ENCODE measurements at places on chromosomes 1 and 21.

DNA sequence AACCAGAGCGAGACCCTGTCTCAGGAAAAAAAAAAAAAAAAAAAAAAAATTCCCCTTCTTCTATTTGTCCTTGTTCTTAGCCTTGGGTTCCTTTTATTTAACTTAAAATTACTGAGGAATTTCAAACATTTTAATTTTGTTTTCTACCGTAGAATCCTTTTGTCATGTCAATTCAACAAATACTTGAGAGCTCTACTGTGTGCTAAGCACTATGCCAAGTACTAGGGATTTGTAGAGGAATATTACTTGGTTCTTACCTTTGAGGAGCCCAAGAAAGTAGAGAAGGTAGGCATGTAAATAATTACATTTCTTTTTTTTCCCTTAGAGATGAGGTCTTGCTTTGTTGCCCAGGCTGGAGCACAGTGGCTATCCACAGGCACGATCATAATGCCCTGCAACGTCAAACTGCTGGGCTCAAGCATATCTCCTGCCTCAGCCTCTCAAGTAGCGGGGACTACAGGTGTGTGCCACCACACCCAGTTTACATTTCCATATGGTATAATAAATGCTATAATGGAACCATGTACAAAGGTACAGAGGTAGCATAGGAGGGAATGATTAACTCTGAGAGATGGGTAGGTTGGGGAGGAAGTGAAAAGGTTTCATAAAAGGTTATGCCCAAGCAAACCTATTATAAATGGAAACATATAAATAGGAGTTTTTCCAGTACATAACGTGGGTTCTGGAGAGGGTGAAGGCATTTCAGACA is 104.0 kb downstream of the ATG4C start:
- DNase-seq: no peak

DNA sequence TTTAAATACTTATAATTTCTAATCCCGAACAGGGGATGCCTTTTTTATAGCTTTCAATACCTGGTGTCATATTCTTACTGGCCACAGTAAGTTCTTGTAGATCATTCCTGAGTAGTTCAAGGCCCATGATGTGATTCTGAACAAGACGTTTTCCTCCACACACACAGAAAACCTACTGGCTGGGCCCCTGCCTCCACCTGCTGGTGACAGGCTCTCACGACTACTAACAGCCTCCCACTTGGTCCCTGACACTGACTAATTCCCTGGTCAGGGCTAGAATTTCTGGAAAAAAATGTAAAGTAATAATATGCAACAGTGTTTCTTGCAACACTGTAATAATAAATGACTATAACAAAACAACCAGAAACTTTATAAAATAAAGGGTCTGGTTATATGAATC is 50.4 kb upstream of the RIPK4 start:
- DNase-seq: peak; percentile 72

DNA sequence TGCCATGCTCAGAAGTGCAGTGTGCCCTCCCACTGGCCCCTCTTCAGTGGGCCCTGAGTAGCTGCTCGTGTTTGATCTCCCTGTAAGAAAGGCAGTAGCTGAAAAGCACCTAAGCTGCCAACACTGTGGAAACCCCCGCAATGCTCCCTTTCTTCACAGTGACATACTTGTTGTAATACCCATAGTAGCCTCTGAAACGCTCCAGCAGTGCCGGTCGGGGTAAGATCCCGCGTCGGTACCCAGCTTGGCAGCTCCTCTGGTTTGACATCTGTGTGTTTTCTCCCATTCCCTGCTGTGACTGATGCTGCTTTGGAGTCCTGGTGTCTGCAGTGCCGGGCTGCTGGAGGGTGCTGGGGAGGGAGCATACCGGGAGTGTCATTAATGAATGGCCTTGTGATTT is 3.6 kb downstream of the CHAF1B start:
- DNase-seq: peak; percentile 36

DNA sequence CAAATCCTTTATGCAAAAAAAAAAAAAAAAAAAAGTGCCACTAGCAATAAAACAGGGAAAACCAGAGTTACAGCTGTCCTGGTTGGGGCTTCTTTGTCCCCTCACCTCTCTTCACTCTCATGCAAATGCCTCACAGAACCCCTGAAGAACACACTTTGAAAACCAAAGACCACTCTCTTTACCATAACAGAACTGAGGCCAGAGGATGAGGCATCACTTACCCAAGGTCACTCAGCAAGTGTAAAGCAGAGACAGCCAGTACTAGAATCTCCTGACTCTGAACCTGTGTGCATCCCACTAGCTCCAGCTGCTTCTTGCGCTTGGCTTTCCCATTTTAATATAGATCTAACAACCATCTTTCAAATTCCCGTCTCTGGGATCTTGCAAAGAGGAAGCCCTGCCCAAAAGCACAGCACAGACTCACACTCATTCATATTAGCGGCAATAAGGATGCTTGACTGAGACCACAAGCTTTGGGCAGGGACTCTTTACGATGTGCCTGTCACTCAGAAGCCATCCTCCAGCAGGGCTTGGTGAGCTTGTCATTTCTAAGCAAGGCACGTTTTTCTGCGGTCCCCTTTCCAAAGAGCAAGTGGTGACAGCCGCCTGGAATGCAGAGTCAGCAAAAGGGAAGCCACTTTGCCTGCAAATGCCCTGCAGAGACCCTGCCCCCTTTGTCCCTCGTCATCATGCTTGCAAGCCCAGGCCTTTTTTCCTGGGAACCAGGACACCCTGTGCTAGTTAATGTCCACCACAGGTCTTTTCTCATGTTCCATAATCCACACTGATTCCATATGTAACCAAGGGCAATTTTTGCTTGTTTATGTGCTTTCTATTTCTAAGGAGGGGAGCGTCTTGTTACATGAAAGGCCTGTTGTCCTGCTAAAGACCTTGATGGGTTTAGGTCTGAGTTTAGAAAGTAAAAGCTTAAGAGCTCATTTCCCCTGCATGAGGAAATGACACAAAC is 76.5 kb upstream of the NFIA start:
- no peak for DNase-seq

DNA sequence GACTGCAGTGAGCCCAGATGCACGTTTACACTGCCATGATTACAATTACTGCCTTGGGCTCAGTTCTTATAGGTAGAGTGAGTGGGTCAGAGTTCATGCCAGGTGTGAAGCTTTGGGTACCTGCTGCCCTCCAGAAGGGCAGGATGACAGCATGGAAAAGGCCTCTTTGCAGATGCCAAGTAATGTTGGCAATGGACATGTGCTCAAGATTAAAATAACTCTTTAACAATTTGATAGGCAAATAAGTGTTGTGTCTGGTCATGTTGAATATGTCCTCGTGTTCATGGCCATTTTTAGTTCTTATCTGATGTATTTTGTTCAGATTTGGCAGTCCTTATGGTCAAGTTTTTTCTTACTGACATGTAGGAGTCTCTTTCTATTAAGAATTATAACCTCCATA is 34.8 kb downstream of the S100B start:
- no peak for DNase-seq

DNA sequence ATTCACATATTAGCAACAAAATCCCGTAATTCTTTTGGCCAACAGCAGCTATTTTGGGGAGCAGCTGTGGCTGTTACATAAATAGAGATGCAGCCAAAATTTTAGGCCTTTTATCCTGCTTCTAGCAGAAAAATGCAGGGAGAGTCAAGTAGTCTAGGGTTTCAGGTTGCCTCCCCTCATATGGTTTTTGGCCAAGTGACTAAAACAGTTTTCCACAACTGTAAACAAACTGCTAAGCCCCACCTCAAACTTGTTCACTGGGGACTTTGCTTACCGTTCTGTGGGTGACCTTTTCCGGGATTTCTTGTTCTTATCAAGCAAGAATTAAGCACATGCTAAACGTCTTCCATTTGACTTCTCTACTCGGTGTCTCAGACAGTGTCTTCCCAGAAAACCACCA is 133.4 kb downstream of the EDEM3 start:
- peak; percentile 89 for DNase-seq

DNA sequence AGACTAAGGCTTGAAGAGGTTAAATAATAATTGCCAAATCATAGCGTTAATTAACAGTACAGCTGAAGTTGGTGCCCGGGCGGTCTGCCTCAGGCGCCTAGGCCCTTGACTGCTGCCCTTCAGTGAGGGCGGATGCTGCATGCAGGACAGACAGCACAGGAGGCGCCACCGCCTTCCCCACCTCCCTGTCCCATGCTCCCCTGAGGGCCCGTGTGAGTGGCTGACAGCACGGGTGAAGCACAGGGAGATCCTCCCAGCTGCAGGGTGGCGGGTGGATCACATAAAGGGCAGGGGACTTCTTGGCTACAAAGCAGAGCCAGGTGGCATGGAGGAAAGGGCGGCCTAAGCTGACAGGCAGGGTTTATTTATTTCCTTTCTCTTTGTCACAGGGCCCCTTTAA is 49.1 kb downstream of the DDX20 start:
- DNase-seq: no peak

DNA sequence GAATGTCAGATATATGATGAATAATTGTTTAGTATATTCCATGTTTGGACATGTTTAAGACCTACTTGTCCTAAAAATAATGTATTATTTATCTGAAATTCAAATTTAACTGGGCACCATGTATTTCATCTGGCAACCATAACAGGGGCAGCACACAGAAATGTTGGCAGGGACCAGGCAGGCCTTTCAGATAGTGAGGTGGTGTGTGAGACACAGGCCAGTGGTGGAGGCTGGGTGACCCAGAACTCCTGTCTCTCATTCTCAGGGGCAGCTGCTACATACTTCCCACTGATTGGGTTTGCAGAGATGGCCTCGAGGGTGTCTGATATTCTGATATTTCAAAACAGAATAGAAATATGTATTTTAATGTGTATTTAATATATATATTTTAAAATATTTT is 1.3 kb upstream of the FASLG start:
- DNase-seq: no peak

GRCh38 chr1:85343213-85343611 is 66.8 kb upstream of the BCL10 start:
- DNase-seq: peak; percentile 81

DNA sequence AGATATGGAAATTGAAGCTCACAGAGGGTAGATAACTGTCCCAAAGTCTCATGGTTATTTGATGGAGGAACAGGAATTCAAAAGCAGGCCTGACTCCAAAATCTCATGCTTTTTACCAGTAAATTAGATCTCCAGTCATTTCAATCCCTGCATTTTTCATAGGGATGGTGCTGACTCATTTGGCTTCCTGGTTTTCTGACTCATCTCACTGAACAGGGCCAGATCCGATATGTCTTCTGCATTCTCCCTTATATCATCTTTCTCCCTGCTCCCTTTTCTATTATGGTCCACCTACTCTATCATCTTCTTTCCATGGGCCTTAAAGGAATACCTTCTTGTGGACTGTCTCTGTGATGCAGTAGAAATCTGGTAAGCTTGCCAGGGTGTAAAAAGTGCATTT is 187.2 kb downstream of the FGGY start:
- peak; percentile 79 for DNase-seq

GRCh38 chr1:169550294-169550693 is 36.0 kb downstream of the F5 start:
- peak; percentile 24 for DNase-seq

DNA sequence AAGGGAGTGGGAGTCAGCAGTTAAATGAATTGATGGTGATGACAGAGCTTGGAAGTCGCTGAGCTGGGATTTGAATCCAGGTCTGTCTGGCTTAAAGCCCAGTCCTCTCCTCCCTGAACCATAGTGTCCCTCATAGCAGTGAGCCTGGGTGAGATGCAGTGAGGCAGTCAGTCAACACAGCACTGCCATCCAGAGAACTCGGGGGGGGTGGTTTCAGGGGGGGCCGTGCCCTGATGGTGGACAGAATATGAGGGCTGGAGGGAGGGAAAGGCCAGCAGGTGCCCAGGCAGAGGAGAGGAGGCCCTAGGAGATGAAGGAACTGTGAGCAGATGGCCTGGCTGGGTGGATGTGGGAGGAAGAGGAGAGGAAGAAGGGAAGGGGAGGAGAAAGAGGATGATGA is 405.6 kb downstream of the PTPRU start:
- DNase-seq: no peak

DNA sequence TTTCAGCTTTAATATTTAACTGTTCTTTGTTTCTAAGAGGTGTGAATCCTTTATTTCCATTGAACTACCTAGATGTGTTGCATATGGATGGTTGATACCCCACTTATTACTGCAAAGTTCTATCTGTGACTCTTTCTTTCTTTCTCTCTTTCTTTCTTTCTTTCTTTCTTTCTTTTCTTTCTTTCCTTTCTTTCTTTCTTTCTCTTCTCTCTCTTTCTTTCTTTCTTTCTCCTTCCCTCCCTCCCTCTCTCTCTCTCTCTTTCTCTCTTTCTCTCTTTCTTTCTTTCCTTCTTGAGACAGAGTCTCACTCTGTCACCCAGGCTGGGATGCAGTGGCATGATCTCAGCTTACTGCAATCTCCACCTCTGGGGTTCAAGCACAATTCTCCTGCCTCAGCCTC is 34.1 kb downstream of the GABPB2 start:
- DNase-seq: no peak

GRCh38 chr1:2148691-2149090 is 45.9 kb downstream of the FAAP20 start:
- DNase-seq: no peak

DNA sequence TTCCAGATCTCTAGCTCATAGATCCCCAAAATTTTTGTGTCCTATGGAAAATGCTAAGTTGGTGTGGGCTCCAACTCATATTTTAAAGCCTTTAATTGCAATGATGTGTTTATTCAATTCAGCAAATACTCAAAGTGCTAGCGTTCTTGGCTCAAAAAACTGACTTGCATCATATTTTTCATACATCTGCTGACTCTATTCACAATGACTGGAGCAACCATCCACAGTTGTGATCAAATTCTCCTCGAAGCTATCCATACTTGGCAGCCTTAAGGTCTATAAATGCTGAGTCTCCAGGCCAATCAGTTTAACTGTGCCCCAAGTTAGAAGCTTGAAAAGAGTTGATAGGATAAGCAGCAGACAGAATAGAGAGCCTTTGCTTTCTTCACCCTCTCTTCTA is 2.9 kb upstream of the ATP1A1 start:
- DNase-seq: peak; percentile 20

GRCh38 chr1:206471415-206471801 is 1.1 kb downstream of the IKBKE start:
- DNase-seq: no peak

GRCh38 chr1:29033829-29034466 is 89.8 kb downstream of the TMEM200B start:
- peak; percentile 28 for DNase-seq

DNA sequence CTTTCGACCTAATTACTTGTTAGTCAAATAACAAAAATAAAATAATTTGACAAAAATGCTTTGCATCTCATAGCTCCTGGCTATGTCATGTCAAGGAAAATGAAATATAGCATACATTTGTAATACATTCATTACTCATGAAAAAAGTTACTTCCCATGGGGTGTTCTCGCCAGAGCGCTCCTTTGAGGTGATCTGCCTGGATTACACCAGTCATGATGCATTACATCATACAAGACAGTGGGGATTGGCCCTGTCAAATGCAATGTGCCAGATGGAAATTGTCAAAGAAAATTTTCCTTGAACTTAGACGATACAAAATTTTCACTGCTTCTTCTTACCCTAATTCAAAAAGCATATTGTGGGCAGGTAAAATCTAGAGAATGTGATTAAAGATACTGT is 215.6 kb upstream of the B3GALT2 start:
- DNase-seq: no peak

GRCh38 chr1:161864577-161864976 is 98.5 kb downstream of the ATF6 start:
- peak; percentile 34 for DNase-seq

GRCh38 chr1:166083887-166084286 is 82.9 kb downstream of the FAM78B start:
- DNase-seq: no peak

GRCh38 chr1:245986404-245987218 is 520.5 kb downstream of the SMYD3 start:
- DNase-seq: peak; percentile 57

GRCh38 chr1:14944471-14944985 is 209.0 kb upstream of the TMEM51 start:
- DNase-seq: no peak

- DNase-seq: no peak
Measured at GRCh38 chr1:19646377-19647319, 2.5 kb downstream of the NBL1 start.
